NCI-H2029 (cell line): ENCODE measurements at places on chromosomes 2 and 18.

DNA sequence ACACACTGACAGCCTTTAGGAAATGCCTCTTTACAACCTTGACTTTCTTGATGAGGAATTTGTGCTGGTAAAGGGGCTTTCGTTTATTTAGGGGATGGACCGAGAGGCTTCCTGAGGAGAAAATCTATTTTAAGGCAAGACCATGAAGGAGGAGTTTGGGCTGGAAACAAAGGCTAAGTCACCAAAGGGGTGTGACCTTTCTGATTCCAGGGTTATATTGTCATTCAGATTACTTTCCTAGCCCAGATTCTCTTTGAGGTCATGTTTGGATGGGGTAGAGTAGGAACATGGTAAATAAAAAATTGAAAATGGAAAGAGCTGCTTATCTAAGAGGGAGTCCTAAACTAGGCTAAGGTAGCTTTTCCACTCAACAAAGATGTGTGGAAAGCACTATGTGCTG lies 77.1 kb upstream of the UGP2 start:
- no peak for DNase-seq

GRCh38 chr2:217757108-217757463 lies 245.7 kb downstream of the TNS1 start:
- DNase-seq = no peak

DNA sequence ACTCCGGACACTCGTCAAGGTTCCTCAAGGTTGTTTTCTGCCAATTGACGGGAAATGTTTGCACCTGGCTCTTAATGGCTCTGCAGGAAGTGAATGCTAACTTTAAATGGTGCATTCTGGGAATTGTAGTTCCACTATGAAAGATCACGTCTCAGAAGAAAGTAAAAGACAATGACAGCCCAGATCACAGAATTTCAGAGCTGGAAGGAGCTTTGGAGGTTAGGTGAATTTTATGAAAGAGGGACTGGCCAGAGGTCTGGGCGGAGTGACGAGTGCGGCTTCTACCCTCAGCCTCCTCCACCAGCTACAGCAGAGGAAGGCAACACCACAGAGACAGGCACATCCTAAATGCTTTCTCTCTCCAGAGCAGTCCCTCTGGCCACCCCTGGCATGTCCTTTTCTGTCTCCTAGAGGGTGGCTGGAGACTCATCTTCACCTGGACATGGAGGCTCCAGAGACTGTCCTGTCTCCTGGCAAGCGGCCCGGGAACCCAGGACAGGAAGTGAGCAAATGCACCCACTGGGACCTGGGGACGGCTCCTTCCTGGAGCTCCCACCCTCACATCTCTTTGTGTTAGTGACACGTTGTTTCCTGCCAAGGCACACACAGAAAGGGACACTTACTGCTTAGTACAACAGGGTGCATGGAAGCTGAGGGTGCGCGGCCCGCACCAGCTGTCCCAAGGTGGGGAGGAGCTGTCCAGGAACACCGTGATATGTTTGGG lies 19.4 kb downstream of the THAP4 start:
- DNase-seq = peak; percentile 96

DNA sequence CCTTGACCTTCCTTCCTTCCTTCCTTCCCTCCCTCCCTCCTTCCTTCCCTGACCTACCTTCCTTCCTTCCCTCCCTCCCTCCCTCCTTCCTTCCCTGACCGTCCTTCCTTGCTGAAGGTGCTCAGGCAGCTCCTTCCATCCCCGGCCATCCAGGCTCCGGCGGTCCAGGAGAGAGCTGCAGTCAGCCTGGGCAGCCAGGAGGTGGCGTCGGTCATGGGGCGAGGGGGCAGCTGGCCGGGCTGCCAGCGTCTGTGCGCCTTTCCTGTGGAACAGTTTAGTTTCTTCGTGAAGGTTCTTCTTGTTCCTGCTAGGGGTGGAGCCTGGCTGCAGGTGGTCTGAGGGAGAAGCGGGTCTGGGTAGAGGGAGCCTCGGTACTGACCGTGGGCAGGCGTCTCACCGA lies 15.7 kb downstream of the GPR35 start:
- no peak for DNase-seq

DNA sequence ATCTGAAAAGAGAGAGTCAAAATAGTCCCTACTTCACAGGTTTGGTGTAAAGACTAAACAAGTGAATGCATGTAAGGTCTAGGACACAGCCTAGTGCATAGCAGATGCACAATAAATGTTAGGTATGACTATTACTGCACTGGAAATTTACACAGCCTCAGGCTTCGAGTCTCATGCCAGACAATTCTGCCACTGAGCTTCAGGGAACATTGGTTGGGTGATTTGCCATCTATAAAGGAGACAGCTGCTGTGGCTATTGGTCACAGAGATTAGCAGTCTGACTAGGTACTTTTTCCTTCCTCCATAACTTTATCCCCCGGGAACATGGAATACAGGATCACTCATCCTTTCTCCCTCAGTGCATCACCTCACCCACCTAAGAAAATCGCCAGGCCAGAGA lies 89.2 kb downstream of the FAM124B start:
- no peak for DNase-seq

GRCh38 chr2:37779611-37780386 lies 108.4 kb upstream of the CDC42EP3 start:
- DNase-seq = no peak

DNA sequence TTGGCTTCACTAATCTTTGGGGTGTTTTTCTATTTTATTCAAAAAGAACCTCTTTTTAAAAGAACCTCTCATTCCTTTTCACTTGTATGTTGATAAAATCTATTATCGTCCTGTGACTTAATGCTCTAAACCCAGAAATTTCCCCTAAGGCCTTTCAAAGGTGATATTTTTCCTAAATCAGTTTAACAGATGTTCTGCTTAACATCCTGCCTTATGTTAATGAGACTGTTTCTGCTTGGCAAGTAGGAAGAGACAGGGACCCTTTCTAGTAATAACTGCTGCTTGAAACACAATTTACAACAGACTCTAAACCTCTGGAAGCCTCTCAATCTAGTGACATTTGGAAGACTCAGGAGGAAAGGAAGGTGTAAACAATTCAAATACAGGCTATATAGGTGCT lies 128.8 kb downstream of the KCNJ3 start:
- no peak for DNase-seq

- no peak for DNase-seq
Observed at GRCh38 chr2:182541268-182541667, 114.4 kb upstream of the PDE1A start.

DNA sequence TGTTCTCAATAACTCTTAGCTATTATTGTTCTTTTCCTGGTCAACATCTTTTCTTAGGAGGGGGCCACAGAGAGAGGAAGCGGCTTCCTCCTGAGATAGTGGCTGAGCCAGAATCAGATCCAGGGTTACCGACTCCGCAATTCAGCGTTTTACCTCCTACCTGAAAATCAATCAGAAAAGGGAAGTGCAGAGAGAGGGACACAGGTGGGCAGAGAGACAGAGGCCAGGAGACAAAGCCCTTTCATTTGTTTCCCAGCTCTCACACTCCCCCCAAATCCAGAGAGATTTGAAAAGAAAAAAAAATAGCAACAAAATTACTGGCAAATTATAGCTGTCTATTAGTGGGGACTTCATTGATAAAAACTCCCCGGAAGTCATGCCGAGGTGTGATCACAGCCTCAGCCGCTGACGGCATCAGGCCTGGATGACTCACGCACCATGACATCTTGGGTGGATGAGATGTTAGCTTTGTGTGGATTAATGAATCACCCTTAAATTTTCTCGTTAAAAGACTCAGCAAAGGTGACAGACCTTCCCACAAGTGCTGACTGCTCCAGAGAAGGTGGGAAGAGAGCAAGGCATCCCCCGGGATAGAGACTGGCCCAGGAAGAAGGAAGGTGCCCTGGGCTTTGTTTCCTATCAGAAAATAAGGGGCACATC lies 120.7 kb downstream of the LOXHD1 start:
- DNase-seq = no peak

- DNase-seq = no peak
Observed at GRCh38 chr2:189595417-189595816, 14.8 kb upstream of the SLC40A1 start.

DNA sequence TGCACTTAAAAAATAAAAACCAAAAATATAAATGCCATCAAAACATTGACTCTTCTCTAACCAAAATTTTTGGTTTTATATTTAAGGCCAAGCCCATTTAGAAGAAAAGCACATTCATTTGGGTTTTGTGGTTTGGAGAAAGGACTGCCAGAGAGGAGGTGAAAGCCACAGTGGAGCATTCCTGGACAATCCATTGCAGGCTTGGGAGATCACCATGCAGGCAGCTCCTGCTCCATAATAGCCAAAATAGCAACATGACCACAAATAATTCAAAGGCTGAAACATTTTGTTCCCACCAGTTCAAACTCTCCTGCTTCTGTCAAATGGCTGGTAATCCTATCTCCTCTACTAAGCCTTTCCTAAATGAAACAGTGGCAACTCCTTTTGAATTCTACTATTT lies 73.5 kb downstream of the GALNT3 start:
- no peak for DNase-seq

- no peak for DNase-seq
Observed at GRCh38 chr2:151919786-151920185, 91.6 kb upstream of the ARL5A start.

DNA sequence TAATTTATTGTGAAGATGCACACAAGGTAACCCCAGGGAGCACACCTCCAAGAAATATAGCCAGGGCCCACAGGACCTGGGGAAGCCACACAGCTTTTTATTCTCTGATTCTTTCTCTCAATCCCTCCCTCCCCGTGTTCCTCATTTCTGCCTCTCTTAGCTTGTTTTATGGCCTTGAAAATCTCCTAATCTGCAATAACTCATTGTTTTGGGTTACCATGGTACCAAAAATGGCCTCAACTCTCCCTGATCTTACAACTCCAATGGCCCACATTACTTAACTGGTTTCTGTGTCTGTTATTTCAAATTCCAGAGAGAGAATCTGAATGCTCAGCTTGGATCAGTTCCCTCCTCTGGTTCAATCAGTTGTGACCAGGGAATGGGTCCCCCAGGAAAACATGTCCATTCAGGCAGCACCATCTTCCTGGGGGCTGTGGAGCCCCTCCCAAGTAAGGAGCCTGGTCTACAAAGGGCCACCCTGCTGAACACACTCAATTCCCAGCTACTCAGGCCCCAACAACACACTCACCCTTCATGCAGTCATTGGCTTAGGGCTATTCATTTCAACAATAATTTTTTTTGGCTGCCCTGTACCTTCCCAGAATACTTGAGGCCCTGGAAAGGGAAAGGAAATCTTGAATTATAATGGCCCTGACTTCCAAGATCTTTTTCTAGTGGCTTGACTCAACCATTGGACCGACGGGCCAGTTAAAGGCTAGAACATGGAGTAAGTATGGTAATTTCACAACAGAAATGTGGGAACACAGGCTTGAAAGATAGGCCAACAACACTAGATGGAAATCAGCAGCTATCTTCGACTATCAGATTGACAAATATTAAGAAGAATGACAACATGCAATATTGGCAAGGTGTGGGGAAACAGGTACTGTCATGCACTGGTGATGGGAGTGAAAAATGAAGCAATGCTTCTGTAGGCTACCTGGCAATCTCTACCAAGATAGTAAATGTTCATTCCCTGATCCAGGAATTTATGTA lies 41.6 kb upstream of the ST3GAL5 start:
- no peak for DNase-seq

DNA sequence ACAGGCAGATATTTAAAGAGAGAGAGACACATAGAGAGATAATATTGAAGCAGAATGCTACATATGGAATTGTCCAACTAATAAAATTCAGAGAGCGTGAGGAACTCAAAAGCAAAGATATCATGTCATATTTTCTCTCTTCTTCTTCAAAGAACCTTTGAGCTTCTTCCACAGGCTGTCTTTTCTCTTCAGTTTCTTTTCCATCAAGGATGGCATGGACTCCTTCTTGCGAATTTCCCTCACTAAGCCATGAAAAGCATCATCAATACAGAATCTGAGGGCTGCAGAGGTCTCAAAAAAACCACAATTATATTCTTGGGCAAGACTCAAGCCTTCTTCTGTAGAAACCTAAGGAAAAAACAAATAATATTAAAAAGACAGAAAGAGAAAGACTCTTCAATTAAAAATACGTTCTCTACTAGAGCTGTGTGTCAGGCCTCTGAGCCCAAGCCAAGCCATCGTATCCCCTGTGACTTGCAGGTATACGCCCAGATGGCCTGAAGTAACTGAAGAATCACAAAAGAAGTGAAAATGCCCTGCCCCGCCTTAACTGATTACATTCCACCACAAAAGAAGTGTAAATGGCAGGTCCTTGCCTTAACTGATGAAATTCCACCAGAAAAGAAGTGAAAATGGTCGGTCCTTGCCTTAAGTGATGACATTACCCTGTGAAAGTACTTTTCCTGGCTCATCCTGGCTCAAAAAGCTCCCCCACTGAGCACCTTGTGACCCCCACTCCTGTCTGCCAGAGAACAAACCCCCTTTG lies 371.9 kb downstream of the RIT2 start:
- DNase-seq = no peak

DNA sequence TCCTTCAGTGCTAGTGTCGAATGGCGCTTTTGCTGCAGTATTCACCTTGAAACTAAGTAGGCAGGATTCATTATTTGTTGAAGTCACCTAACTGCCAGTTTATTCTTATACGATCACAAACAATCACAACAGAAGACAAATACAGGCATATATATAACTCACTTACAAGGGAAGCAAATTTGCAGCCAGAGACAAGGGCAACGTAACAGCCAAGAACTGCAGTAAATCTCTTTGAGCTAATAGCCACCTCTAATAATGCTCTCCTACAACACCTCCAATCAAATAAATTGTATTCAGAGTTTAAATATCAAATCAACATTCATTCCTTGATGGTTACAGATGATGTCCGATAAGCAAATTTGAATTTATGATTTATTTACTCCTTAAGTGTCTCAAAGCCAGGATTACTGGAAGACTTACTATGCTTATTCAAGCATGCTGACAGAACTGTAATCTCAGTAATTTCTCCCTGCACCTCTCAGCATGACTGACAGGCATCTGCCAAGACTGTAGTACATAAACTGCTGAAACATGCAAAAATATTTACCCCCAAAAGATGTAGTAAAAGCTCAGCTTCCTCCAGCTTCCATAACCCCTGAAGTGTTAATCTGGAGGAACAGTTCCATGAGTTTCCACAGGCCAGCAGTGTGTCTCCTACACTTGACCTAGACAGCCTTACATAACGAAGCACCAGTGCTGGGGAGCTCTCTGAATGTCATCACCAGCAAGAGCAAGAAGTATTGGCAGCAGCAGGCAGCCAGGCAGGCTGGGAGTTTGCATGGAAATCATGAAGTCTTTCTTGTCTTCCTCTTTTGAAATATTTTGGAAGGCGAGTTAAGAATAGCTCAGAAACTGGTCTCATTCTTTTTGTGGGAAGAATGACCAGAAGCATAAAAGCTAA lies 20.9 kb upstream of the SCN1A start:
- DNase-seq = no peak

DNA sequence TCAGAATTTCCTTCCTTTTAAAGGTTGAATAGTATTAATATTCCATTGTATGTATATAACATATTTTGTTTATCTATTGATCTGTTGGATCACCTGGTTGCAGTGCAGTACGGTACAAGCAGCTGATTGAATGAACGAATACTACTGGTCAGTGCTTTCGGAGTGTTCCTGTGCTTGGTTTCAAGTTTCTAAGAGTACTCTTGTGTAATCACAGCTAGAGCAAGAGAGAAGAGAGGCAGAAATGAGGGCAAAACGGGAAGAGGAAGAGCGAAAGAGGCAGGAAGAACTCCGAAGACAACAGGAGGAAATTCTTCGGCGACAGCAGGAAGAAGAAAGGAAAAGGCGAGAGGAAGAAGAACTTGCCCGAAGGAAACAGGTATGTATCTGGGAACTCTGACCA lies 40.3 kb upstream of the KCNJ13 start:
- no peak for DNase-seq
